Kidney epithelial cell (primary cell): ENCODE measurements at places on chromosomes 4 and X. TPM values are rescaled to one million over a fixed set of nuclear protein-coding genes. Genes with fewer than 3 reads are reported as not detected.

GRCh38 chr4:2891294-2891693 lies 47.6 kb downstream of the ADD1 start:
- DNase-seq, result peak; percentile 26

DNA sequence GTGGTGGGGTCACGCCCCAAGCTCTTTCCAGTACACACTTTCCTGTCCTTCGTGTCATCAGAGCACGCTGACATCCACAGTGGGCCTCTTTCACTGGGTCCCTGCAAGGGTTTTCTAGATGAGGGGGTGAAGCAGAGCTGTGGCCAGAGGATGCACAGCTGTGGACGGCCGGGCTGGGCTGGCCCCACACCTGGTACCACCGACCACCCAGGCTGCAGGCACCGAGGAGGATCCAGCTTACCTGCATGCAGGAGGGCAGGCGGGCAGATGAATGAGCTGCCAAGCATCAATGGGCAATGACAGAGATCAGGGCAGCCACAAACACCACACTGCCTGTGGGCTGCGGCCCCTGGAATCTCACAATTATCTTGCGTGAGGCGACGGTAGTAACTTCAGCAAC lies 9.5 kb upstream of the GRPEL1 start:
- DNase-seq, result no peak

- peak; percentile 14 for DNase-seq
These were observed 16.6 kb downstream of the S100G start for GRCh38 chrX:16666541-16666940.

DNA sequence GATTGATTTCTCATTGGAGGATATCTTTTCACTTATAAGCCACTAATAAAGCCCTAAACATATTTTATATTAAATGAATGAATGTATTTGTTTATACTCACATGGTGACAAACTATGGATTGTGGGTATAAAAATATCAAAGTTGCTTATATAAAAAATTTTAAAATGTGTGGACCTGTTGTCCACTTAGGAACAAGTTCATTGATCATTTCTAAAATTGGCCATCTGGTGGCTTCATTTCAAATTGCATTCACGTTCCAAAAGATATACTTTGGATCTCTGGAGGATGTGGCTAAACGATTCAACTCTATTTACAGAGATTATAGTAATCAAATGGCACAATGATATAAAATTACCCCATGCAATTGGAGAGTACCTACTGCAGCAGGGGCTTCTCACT lies 32.5 kb downstream of the FSTL5 start:
- DNase-seq, result no peak

DNA sequence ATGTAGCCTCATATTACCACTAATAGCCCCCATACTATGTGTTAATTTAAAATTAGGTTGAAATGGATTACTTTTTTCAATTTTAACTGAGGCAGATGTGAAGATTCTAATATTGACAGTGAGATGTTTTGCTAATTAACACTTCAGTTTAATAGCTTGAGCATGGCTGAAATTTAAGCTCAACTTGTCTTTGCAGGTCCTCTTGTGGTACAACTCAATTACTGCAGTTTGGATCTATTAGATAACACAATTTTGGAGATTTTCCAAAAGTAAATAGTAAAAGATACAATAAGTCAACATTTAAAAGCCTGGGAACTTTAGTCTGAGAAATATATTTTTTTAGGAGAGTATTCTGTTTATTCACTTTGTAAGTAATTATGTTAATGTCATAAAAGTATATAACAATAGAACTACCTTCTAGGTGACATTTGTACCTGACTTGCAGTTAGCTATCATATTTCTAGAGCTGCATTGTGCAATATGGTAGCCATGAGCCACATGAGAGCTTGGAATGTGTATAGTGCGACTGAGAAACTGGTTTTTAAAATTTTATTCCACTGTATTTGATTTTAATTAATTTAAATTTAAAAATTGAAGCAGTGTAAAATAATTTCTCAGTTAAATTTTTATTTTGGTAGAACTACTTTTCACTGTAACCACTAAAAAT lies 73.1 kb upstream of the FMR1 start:
- DNase-seq, result no peak

DNA sequence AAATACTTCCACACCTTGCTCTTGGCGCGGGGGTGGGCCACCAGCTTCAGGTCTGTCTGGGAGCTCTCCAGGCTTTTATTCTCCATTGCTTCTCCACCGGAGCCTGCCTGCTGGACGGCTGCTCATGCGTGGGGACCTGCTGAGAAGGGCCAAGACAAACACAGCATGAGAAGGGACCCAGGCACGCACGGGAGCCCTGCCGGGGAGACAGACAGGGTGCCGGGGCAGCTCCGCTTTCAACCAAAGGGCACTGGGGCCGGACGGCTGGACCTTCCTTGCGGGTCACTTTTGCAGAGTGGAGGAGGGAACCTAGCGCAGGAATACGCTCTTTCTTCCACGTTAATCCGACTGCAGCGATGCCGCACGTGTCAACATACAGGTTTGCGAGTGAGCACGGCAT lies 10.1 kb downstream of the DHRSX start:
- no peak for DNase-seq

GRCh38 chr4:962231-963208 lies 10.8 kb downstream of the DGKQ start:
- no peak for DNase-seq

DNA sequence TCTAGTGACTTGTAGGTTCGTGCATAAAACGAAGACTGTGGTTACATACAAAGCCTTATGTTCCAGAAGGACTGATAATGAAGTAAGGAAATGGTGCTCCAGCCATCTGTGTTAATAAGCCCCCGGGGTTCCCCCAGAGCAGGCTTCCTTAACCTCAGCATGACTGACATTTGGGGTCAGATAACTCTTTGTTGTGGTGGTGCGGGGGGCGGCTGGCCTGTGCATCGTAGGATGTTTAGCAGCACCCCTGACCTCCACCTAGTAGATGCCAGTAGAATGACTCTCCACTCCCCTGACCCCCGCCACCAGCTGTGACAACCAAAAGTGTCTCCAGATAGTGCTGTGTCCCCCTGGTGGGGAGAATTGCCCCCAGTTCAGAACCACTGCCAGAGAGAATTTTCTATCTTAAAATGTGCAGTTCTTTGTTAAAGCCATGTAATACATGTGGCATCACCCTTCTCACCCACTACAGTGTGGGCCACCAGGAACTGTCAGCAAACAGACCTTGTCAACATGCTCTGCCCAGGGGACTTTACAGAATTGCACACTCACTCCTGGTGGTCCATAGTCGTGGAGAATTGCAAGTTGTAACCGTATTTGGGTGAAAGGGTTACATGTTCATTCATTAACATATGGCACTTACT lies 7.5 kb downstream of the SH3KBP1 start:
- no peak for DNase-seq

- no peak for DNase-seq
These were observed 13.9 kb downstream of the TMSB4X start for GRCh38 chrX:12988797-12989196.

DNA sequence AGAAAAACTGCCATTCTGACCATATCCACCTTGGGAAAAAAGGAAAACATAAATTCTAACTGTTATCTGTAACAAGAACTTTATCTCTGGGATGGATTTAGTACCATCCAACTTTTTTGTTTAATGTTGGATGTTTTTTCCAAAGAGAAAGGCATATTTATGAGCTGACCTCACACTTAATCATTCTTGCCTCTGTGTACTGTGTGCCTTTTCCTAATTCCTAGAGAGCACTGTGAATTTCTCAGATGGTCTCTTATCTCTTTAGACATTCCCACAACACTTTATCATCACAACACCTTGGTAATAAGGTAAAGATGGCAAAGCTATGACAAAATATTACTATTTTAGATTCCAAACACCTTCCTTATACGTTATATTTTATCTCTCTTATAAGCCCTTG lies 126.2 kb downstream of the COL4A6 start:
- DNase-seq, result no peak

- no peak for DNase-seq
These were observed 87.0 kb downstream of the FAM193A start for GRCh38 chr4:2623442-2623841.

DNA sequence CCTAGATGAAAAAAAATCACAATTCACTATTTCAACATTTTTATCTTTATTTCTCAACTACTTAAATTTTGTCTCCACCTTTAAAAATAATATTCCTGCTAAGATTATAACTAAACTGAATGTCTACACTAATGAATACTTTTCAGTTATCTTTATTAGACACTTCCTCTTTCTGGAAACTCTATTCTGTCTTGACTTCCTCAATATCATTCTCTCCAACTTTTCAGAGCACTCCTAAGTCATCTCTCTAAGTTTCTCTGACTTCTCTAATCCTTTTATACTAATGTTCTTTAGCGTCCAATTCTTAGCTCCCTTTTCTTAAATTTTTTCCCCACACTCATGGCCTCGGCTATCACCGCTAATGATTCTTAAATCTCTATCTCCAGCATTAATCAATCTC lies 374.2 kb downstream of the FBXO8 start:
- DNase-seq, result no peak

DNA sequence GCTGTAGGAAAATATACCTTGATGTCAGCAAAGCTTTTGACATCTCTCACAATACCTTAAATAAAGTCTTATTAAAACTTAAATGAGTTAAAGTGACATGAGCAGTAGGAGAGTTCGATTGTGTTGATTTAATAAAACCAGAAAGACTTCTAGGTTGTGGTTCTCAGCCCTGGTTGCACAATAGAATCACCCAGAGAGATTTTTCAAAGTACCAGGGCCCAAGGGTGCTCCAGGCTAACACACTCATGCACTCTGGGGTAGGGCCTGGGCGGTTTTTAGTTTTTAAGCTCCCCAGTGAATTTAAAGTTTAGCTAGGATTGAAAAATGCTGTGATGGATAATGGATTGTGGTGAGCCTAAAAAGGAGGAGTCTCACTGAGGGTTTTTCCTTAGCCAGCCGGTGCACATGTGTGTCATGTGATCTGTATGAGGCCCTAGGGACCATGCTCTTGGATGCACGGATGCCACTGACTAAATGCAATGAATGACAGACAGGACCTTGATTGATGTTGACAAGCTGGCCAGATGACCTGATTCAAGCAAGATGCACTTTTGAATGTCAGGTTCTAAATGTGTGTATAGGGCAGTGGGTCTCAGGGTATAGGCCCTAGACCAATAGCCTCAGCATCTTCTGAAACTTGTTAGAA lies 185.0 kb downstream of the PTTG2 start:
- no peak for DNase-seq

DNA sequence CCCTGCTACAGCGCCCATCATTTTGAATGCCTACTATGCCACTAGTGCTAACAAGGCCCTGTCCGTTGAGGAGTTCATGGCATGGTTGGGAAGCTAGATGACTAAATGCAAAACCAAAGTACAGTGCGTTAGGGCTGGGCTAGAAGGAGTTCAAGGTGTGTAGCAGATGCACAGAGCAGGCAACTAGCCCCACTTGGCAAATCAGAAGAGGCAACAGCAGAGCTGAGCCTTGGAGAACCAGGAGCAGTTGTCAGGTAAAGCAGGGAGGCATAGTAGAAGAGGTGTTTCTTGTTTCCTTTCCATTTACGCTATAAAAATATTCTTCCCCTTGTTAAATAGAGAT lies 146.6 kb upstream of the CPEB2 start:
- no peak for DNase-seq

DNA sequence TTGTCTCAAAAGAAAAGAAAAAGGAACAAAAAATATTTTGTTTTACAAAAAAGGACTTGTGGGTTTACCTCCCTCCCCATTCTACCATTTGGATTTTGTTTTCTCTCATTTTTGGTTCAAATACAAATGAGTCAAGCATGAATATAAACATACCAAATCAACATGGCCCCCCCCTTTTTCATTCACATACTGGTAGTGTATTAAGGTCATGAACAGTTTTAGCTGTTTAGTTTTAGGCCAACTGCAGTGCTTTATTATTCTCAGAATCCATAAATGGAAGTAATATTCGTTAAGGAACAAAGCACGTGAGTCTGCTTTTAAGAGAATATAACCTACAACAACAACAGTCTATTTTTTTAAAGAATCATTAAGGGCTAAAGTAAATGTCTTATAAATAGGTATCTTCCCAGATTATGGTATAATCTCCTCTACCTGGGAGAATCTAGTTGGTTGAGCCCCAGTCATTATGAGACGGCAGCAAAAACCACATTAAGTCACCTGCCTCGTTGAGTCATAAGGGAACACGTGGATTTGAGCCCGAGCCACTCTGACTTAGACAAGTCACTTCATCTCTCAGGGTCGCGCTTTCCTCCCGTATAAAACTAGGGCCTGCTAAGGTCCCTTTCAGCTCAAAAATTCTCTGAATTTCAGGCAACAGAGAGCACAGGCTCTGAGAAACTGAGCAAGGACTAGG lies 26.7 kb downstream of the BCLAF3 start:
- DNase-seq, result no peak

GRCh38 chr4:25368315-25368714 lies 8.7 kb upstream of the ANAPC4 start:
- DNase-seq, result no peak

DNA sequence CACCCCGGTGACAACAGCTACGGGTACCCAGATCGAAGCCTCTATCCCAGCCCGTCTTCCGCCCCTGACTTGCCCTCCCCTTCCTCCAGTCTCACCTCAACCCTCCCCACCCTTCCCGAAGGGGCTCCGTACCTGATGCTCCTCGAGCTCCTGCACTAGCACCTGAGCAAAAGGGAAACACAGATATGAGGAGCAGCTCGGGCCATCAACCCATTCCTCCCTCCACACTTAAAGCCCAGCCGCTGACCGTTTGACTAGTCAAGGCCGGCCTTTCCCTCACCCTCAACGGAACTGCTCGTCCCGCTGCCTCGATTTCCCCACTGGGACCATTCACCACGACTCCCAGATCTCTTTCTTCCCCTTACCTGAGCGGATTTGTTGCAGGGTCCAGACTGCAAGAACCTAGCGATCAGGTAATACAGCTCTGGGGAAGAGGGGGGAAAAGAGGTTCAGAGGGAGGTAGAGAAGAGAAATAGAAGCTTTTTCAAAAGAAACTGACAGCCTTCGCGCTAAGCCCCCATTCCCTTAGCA lies 731 bp downstream of the BRWD3 start:
- no peak for DNase-seq

- DNase-seq, result no peak
These were observed 151.7 kb upstream of the TBL1X start for GRCh38 chrX:9312922-9313867.

DNA sequence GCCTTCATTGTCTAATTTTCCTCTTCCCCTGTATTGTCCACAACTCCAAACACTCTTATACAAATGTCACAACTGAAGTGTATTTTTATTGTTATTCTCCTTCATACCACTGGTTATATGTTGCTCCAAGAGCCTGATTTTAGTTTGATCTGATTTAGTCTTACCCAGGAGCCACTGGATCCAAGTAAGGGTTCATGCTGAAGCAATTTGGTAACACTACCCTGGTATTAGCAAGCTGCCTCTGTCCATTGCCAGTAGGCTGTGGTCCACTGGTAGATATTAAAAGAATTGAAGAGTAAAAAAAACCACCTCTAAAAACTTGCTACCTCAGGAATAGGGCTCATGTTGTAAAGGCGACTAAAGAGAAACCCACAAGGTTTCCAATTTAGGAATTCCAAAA lies 41.2 kb downstream of the AMOT start:
- DNase-seq, result no peak

Gene CTAG2
- total RNA-seq, result not detected in 2 replicates

Gene ARX
- not detected in 2 replicates for total RNA-seq

Gene ARFIP1
- total RNA-seq, result 34.2 and 45.6 TPM in 2 replicates

Gene PGAM4
- total RNA-seq, result not detected in 2 replicates

Gene NPY5R
- total RNA-seq, result 1.3 TPM in 1 of 2 replicates, not detected in the other

Gene HTN3
- not detected in 2 replicates for total RNA-seq

Gene NEIL3
- total RNA-seq, result 2.1 TPM in 2 replicates

Gene PRR32
- total RNA-seq, result not detected in 2 replicates

Gene WDR13
- total RNA-seq, result 117 and 122 TPM in 2 replicates

Gene NHSL2
- 1.4 and 1.6 TPM in 2 replicates for total RNA-seq

Gene KCTD8
- 0.96 and 4.8 TPM in 2 replicates for total RNA-seq

Gene TBX22
- total RNA-seq, result not detected in 2 replicates
